Right kidney (tissue), 9 donors: ENCODE measurements at places on chromosomes 5 and 9.

DNA sequence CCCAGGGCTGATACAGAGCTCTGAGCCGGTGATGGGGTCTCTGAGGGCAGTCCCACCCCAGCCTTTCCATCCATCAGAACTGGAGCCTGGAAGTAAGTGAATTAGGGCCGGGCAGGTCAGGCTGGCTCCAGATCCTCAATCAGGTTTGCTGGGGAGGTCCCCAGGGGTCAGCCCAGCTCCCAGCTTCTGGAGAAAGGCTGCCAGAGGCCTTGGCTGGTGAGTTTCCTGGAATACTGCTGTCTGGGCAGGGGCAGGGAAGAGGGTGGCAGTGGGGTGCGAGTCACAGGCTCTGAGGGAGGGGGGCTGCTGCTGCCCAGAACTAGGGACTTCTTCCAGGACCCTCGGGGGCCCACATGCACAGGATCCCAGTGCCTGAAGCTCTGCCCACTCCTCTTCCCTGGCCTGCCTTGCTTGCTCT lies 200.6 kb upstream of the MVB12B start:
- DNase-seq, result no peak

DNA sequence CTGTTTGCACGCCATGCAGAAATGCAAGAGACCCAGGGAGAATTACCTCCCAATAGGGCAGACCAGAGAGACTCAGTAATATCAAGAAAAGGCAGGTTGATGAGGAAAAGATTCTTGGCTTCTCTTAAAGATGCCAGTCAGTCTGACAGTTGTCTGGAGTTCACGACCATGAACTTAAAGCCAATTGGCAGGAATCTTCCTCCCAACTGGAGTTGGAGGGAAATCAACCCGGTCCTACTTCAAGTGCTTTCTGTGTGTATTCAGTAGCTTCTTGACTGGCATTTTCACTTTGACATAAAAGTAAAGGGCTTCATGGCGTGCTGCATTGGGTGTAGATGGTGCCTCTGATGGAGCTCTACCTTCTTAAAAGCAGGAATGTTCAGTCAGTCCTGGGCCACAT lies 144.3 kb downstream of the GOLPH3 start:
- no peak for DNase-seq

DNA sequence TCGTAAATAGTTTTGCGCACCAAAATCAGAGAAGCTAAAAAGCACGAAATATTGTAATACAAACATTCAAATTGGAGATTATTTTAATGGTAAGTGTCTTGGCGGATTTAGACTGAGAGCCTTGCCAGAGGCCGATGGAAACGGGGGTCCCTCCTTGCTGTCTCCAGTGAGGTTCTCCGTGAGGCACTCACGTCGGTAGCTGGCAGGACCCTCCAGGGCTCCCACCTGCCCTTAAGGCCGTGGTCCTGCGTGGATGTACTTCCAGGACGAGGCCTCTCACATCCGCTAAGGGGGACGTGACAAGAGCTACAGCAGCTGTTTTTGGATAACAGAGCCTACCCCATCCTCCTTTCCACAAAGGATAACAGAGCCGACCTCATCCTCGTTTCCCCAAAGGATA lies 7.9 kb downstream of the NKD2 start:
- DNase-seq, result no peak

DNA sequence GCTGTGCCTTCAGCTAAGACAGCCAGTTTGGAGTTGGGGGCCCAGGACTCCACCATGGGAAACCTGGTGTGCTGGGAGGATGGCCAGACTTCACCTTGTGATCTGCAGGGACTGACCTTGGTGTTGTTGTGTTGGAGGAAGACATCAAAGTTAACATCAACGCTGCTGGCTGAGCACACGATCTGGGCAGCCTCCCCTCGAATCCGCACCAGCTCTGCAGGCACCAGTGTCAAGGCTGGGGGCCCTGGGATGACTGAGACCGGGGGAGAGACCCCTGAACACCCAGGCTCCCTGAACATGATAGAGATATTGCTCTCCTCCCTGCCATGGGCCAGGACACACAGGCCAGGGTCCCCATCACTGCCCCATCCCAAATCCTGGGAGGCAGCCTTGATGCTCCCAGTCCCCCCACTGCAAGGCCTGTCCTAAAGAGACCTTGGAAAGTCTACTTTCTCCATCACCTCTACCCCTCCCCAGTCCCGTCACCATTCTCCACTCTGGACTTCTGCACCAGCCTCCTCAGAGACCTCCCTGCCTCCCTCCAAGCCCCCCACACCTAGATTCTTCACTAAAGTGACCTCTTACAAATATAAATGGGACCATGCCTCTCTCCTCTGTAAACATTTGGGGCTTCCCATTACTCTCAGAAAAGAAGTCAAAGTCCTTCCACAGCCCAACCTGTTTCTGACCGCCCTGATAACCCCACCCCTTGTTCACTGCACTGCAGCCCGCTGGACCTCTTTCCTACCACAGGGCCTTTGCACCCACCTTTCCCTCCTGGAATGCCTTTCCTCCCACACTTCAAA lies 8.2 kb downstream of the CSF1R start:
- no peak for DNase-seq

DNA sequence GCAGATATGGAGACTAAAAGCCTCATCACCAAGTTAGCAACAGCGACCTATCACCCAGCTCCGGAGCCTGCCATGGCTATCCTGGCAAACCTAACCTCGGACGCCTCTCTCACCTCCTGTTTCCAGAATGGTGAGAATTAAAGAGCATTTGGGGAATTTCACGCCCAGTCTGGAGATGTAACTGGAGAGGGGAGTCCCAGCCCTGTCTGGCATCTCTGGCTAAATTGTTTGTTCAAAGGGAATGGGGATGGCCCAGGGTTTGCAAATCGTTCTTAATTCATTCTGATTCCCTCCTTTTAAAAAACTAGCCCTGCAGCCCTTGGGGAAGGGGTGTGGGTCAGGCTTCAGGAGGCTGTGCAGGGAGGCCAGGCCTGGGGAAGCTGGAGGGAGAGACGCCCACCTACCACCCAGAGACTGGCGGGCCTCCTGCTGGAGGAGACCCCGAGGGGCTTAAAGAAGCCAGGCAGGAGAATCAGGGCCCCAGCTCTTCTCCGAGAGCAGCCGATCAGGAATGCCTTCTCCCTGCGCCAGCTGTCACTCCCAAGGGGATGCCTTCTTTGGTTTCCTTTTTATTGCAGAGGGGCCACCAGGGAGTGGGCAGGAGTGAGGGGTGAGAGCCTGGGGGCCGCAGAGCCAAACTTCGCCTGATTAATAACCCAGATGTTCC lies 964 bp upstream of the COL5A1 start:
- no peak for DNase-seq

DNA sequence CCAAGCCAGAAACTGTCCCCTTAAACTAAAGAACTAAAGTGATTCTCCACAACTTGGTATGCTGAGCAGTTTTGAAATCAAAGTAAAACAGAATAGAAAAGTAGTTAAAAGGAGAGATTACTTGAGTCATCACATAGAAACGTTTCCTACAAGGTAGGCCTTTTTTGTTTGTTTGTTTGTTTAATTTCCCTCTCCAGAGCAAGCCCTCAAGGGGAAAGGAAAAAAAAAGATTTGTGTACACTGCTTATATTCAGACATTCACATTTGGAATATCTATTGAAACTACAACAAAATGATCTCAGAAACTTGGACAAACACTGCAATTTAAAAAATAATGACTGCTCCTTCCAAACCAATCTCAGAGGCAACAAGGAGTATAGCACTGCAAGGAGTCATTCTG lies 304.7 kb upstream of the NREP start:
- DNase-seq, result no peak

DNA sequence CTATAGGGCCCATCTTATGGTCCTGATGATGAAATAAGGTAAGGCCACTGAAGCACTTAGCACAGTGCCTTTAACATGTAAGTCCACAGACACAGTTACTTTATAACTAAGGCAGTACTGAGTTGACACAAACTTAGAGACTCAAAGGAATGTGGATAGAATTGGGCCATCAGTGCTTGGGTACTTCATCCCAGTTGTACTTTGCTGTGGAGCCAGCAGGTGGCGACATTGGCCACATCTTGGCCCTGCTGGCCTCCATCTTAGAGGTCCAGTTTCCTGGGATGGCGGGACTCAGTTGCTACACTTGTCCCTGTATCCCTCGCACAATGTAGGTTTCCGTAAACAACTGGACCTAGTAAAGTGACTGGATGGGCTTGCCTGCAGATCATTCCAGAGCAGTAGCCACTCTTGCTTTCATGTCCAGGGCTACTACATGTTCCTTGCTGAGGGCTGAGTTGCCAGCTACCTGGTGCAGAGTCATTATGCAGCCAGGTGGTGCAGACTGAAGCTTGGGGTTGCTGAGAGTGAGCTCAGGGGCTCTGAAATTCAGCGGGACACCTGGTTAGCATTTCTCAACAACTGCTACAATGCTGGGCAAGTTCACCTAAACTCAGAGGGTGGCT lies 10.6 kb downstream of the MTAP start:
- peak; percentile 48 for DNase-seq

GRCh38 chr5:83375049-83375745 lies 96.3 kb upstream of the VCAN start:
- DNase-seq, result no peak

GRCh38 chr9:72951520-72952380 lies 1.1 kb downstream of the ALDH1A1 start:
- no peak for DNase-seq

DNA sequence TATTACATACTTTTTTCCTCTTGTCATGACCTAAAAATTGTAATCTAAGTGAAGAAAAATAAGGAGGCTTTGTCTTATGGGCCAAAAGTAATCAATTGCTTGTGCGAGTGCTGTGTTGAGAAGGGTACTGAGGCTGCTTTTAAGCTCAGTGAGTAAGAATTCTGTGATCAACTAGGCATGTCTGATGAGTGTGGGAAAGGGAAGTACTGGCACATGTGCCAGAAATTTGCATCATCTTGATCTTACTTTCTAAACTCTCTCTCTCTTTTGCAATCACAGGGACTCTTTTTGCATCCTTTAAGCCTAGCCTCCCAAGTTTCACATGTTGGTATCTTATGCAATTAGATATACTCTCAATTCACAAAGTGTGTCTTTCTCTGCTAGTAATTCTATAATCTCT lies 329.9 kb downstream of the KIF4B start:
- DNase-seq, result no peak

DNA sequence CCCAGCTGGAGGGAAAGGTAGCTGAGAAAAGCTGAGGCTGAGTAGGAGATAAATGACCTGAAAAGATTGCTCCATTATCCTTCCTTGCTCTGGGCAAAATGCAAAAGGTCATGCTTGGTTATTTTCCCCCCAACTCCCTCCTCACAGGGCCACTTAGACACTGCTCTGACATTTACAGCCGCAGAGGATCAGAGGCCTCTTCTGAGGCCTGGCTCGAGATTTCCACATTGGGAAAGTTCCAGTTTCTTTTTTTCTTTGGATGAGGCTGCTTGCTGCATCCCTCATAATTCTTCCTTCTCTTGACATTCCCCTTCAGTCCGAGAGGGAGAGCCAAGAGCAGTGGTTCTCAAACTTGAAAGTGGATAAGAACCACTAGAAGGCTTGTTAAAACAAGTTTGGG lies 60.1 kb upstream of the HSPA9 start:
- no peak for DNase-seq

GRCh38 chr9:34027845-34028574 lies 20.7 kb downstream of the UBAP2 start:
- no peak for DNase-seq

DNA sequence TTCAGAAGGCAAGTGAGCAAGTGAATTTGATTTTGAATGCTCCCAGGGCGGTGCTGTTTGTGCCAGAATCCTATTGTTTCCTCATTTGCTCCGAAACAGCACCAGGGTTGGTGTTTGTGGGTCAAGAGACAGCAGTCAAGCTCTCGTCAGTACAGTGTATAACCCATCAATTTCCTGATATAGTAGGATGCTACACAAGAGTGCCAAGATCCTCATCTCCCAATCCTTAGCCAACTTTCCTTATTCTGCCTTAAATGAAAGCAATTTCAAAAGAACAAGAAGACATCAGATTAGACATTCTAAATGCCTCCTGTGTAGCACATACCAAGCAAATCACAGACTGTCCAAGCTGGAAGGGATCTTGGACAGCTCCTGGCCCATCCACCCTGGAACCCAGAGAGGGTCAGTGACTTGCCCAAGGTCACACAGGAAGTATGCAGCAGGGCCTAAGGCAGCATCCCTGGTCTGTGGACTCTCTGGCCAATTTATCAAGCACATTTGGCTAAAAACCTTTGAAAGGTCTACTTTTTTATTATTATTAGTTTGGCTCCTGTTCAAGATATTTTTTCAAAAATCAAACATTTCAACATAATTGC lies 4.5 kb downstream of the WHRN start:
- DNase-seq, result no peak

GRCh38 chr9:114282104-114282485 lies 40.8 kb upstream of the ORM1 start:
- DNase-seq, result no peak

DNA sequence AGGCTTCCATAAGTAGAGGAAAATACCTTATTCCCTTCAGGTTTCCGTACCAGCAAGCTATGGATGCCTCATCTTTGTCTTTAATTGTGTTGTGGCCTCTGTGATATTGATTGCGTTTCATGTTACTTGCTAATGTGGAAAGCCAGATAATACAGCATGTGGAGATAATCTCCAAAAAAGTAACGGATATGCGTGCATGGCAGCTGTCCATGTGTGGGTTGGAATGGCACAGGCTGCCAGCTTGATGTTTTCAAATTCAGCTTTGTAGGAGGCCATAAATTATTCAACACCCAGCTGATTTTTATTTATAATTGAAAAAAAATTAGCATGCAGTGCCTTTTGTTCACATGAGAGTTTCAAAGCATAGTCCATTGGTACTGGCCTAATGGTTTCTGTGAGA lies 144.9 kb downstream of the GIN1 start:
- no peak for DNase-seq

DNA sequence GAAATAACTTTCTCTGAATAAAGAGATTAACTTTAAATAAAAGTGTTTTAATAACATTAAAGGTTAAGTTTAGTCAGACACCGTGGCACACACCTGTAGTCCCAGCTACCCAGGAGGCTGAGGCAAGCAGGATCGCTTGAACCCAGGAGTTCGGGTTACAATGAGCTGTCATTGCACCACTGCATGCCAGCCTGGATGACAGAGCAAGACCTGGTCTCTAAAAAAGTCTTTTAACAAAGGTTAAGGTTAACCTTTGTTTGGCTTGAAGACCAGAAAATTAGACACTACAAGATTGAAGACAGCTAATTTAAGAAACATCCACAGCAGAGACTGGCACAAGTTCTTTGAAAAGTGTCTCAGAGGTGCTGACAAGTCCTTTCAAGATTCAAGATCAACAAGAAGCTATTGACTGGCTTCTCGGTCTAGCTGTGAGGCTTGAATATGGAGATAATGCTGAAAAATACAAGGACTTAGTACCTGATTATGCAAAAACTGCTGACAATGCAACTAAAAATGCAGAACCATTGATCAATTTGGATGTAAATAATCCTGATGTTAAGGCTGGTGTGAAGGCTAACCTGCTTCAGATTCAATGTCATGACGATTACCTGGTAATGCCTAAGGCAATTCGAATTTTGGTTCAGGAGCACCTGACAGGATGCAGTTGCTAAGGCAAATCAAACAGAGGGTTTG lies 48.8 kb downstream of the FAM81B start:
- no peak for DNase-seq

- no peak for DNase-seq
These were observed 82.9 kb downstream of the SLC1A1 start for GRCh38 chr9:4573176-4573575.
